ENCODE measurements at places on chromosomes 4 and X.
A peak's percentile ranks its signal among the peaks of the same experiment; 100 is the strongest.

DNA sequence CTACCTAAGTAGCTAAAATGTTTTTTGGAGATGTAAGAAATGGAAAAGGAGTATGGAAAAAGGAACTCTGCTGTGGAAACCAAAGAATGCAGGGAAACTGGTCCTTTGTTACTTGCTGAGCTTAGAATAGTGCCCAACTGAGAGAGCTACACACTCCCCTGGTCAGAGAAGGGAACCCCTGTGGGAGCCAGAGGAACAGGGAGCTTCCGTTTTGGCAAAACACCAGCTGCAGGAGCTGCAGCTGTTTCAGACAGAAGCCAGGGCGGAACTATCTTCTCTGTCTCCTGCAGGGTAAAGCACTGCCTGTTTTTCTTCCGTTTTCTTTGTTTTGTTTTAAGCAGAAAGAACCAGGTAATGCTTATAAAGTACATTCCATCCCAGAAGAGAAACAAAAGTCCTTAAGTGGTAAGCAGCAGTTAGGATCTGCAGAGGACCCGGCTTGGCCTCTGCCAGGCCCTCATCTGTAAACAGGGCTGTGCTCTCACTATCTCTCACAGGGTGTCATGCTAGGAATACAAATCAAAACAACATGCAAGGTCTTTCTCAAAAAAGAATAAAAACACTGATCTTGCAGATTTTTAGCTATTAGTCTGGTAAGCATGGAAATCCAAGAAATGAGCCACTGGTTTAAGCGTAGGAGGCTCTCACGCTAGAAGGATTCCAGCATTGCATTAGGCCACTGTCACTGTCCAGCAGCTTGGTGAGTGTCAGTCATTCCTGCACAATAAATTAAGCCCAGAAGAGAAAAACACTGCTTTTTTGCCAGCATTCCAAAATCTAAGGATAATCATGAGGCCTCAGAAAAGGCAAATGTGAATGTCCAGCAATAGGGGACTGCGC is 76.1 kb downstream of the CHST7 start:
- DNase-seq, result no peak

DNA sequence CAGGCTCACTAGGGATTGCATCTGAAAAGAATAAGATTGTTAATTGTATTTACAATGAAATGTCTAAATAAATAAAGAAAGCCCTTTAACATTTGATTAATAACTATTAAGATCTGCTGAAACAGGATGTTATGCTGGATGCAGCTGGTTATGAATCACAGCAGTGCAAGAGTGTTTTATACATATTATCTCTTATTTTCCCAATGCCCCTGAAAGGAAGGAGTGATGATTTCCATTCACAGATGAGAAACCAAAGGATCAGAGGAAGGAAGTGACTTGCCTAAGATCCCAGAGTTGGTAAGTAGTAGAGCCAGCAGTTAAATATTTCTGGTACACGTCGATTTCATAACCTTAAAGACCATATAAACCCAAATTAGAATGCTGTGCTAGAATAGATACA is 76.3 kb upstream of the ARHGAP36 start:
- DNase-seq, result no peak

DNA sequence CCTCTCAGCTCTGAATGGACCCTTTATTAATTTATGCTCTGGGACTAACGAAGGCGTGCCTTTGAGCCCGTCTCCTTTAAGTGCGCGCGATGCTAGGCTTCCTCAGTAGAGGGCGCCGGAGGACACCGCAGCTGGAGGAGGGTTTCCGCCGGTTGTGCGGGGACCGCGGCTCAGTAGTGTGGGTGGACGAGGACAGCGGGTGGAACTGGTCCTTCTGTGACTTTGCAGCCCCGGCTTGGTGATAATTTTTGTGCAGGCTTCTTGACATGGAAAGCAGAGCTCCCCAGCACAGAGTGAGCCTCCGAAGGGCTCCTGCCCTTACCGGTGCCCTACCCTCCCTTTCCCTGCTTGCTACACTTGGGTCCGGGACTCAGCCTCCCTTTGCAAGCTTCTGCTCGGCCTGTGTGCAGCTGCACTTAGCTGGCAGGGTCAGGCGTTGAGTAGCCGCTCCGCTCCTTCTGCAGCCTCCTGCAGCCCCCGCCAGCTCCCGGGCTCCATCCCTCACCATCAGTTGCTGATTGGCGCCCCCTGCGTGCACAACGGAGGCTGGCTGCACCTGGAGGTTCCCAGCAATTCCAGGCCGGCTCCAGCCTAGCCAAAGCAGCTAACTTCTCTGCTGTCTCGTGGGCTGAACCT is 26.8 kb upstream of the BOD1L1 start:
- DNase-seq, result no peak

- DNase-seq, result no peak
These were observed 178.7 kb upstream of the RBPJ start for GRCh38 chr4:26141911-26142638.

GRCh38 chr4:42320822-42321388 is 76.4 kb upstream of the SHISA3 start:
- peak; percentile 69 for DNase-seq

- DNase-seq, result no peak
These were observed 116.1 kb downstream of the PDLIM5 start for GRCh38 chr4:94567811-94568210.

DNA sequence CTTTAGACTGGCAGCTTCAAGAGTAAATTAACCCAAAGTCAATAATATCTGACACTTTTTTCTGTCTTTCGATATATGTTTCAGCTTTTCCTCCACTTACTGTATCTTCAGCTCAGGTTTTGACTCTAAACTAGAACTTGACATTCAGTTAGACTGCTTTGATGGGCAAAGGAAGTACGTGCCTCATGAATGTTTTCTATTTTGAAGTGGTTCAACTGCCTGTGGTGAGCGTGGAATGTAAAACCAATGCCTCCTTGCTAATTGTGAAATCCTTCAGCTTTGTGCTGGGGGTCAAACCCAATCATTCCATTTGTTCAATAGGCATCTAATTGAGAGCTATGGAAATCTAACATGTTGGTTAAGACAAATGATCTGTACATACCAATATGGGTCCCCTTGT is 857.0 kb upstream of the HTR2C start:
- DNase-seq, result no peak

GRCh38 chr4:88195328-88196012 is 37.0 kb upstream of the ABCG2 start:
- DNase-seq, result no peak

GRCh38 chr4:86338989-86339388 is 20.9 kb downstream of the MAPK10 start:
- no peak for DNase-seq

DNA sequence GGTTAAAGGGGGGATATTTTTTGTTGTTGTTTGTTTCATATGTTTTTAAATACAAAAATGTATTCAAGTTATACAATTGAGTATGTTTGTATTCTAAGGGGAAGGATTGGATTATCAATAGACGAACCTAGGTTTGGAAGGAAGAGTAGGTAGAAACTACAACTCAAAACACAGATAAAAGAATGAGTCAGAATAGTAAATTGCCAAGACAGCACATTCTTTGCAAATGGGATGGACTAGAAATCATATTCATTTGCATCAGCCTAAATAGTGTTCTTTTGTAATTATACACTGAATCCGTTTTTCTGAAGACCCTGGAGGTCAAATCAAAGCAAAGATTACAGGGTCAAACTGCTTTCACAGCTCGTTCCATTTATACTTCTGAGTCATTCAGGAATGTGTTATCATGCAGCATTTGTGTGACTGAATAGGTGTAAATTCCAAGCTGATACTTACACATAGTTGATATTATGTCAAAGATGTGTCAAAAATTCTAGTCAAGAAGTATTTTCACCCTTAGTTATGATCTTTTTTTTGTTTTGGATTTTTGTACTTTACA is 273.3 kb upstream of the FAT4 start:
- DNase-seq, result no peak

GRCh38 chr4:151389311-151389710 is 19.7 kb upstream of the FHIP1A start:
- no peak for DNase-seq

GRCh38 chrX:152575331-152575730 is 62.4 kb upstream of the GABRQ start:
- no peak for DNase-seq

DNA sequence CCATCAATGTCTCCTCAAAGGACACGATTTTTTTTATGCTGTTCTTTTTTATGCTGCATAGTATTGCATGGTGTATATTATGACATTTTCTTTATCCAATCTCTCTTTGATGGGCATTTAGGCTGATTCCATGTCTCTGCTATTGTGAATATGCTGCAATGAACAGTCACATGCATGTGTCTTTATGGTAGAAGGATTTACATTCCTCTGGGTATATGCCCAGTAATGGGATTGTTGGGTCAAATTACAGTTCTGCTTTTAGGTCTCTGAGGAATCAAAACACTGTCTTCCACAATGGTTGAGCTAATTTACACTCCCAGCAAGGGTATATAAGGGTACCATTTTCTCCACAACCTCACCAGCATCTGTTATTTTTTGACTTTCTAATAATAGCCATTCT is 113.9 kb downstream of the GRIA3 start:
- no peak for DNase-seq

DNA sequence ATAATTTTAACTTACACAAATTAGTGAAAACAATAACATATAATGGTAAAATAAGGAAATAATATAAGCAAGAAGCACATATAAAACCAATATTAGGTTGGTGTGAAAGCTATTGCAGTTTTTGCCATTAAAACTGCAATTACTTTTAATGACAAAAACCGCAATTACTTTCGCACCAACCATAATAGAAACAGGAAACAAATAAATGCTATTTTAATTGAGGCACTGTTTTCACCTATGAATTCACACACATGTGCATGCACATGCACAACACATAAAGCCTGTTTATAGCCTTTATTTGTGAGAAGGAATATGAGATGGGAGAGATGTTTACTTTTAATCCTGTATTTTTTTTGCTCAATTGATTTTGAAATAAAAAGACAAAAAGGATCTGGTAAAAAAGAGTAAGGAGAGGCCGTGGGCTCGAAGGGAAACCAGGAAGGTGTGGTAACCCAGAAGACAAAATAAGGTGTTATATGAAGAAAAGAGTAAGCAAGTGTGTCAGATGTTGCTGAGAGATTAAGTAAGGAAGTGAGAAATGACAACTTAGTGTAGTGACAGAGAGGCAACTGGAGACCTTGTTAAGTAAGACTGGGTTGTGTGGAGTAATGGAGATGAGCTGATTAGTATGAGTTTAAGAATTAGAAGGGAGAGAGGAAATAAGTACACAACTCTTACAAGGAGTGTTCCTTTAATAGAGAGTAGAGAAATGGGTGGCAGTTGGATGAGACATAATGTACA is 69.0 kb downstream of the KLHL13 start:
- no peak for DNase-seq

GRCh38 chr4:168815379-168816345 is 194.4 kb downstream of the CBR4 start:
- DNase-seq, result no peak

DNA sequence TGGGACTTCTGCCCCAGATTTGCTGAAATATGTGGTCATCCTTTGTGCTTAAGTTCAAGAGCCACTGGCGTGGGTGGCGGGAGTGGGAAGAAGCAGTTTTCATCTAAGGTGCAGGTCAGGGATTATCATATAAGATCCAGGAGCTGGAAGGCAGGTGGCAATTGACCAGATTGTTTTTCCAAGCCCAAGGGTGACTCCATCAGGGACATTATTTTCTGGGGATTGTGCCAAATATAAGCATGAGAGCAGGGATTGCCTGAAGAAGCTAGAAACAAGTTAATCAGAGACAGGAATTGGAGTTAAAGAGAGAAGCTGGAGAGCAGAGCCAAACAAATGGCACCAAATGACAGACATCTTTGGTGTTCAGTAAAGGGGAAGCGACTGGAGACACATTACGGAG is 19.4 kb upstream of the SEL1L3 start:
- DNase-seq, result no peak

GRCh38 chrX:137848266-137848905 is 282.5 kb downstream of the ZIC3 start:
- DNase-seq, result no peak

- no peak for DNase-seq
These were observed 1.5 kb upstream of the PUDP start for GRCh38 chrX:7149411-7149810.

GRCh38 chr4:23877758-23878229 is 12.1 kb downstream of the PPARGC1A start:
- no peak for DNase-seq

DNA sequence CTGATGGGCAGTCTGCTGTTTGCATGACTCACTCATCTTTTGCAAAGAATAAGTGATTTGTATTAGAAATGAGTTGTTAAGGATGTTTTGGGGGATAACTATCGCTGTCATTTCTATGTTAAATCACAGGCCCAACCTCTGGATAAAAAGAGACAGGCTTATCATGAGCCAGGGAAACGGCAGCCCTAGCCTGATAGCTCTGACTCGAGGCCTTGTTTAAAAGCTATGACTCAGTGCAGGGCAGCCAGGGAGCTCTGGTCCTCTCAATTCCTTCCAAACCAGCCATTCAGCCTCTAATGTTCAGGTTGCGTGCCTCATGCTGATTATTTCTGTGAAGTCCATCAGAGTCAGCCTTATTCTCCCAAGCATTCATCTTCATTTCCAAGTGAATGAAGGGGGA is 305.9 kb upstream of the HAND2 start:
- DNase-seq, result no peak

- no peak for DNase-seq
These were observed 20.4 kb upstream of the WWC2 start for GRCh38 chr4:183078634-183079033.

- no peak for DNase-seq
These were observed 21.9 kb downstream of the AP1AR start for GRCh38 chr4:112253382-112254000.

DNA sequence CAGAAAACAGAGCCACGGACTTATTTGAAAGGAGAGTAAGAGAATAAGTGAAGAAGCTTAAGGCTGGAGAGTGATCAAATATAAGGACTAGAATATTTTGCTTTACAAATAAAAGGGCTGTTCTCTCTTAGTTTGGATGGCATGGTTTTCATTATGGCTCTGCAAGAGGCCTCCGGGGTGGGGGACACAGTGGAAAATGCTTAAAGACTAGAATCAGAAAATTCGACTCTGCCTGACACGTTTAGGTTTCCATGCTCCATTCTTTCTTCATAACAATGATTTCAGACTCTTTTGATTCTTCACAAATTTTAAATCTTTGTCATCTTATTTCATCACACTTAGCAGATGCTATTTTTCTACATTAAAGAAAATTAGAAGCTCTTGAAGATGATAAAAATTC is 632.4 kb upstream of the BOD1L1 start:
- no peak for DNase-seq

DNA sequence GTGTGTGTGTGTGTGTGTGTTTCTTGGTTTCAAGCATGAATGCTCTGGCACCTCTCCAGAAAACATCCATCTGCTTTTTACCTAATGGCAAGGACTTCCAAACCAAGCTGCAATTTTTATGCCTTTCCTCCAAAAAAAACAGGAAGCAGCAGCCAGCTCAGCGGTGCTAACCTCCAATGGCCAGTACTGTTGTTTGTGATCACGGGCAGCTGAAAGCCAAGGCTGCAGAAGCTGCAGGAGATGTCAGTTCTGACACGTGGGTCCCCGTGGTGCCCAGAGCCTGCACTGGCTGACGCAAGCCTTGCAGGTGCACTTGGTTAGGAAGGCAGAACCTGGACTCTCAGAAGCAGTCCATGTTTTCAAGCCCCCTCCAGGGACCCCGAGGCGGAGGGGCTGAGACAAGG is 313.6 kb upstream of the DDX53 start:
- DNase-seq, result no peak
